HEK293T (cell line): ENCODE measurements at places on chromosomes 1 and 21.

DNA sequence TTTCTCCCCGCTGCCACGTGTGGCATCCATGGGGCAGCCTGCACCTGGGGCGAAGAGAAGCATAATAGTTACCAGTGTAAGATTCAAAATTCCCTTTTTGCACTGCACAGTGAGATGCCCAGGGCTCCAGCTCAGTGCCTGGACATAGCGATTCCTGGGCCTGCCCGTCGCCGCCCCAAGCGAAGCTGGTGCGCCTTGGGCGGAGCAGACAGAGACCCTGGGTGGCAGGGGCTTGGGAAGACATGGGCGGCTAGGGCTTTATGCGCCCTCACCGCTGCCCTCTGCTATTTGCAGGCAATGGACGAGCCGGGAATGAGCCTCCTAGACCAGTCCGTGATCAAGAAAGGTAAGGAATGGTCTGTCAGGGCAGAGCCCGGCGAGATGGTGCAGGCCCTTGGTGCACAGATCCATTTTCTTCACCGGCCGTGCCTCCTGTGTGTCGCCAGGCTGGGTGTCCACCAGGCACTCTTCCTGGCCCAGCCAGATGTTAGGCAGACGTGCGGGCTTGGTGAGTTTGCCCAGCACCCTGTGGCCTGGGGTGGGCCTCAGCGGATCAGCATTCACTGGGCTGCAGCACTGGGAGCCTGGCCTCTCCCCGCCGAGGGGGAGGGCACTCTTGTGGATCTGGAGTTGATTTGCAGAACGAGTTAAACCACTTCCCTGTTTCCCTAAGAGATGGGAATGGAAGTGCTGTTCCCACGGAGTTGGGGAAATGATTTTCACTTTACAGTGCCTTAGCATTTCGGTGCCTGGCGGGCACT lies 1.7 kb downstream of the TFAP2E start:
- DNase-seq, result no peak

- no peak for DNase-seq
Observed at GRCh38 chr1:205315008-205315618, 6.4 kb downstream of the NUAK2 start.

DNA sequence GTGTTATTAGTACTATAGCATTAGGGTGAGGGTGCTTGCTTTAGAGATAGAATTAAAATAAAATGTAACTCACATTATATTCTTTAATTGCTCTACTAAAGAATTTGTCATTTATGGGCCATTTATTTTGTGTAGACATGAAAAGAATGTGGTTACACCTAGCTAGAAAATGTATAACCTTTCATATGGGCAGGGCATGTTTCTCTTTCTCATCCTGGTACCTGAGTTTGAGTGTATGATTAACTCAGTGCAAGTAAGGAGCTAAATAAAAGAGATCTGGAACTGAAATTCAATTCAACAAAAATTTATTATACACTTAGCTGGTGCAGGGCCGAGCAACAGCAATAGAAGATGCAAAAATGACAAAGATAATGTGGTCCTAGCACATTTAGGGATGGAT lies 47.4 kb downstream of the MAP3K7CL start:
- no peak for DNase-seq

DNA sequence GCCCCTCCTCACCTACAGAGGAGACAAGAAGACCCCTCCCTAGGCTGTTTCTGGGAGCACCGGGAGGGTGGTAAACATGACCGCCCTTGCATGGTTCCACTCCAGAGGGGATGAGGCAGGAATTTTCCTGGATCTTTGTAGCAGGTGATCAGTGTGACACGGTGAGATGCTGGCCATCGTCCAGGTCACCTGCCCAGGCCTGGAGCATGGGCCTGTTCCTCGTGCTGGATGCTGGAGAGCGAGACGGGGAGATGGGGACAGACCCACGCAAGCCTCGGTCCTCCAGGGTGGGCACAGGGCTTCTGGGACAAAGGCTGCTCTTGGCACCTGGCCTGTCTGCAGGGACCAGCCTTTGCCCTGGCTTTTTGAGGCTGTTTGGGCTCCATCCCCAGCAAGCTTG lies 46.2 kb downstream of the DMRTB1 start:
- DNase-seq, result no peak

DNA sequence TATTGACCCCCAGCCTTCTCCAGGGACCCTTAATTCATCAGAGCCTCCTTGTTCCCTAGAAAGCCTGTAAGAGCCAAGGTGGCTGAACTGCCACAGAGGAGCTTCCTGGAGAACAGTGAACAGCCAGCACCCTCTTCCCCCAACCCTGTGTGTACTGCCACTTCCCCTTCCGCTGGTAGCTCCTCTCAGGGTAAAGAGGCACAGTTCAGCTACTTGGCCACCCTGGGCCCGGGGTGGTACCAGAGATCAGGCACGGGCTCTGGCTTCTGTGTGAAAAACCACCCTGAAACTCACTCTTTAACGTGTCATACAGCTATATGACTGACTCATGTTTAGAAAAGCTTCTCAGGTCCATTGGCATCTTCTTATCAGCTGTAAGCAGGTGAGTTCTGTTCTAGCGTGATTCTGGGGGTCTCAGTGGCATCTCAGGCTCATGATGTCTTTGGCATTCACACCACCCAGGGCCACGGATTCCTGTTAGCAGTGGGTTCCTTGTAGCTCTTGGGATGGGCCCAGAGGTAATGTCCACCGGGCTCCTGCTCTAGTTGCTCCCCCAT lies 22.4 kb downstream of the ARMH1 start:
- no peak for DNase-seq

- no peak for DNase-seq
Observed at GRCh38 chr1:118042501-118042900, 113.0 kb downstream of the WDR3 start.

DNA sequence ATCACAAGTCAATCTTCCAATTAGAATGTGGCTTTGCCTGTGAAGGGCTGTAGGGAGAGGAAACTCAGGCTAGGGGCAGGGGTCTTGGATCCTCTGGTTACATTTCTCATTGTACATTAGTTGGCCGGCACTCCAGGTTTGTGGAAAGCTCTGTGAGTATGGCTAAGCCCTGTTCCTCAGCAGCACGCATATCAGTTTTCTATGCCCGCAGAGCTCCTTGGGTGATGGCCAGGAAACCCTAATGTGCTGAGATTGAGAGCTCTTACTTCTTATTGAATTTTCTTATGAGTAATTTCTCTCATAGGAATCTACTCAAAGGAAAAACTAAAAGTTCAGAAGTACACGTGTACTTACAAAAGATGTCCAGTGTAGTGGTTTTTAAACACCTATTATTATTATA lies 30.7 kb upstream of the STMN1 start:
- no peak for DNase-seq

GRCh38 chr1:92902406-92902744 lies 58.9 kb downstream of the DIPK1A start:
- no peak for DNase-seq

- no peak for DNase-seq
Observed at GRCh38 chr1:167630568-167631385, 745 bp downstream of the RCSD1 start.

GRCh38 chr1:66599346-66599745 lies 65.4 kb downstream of the SGIP1 start:
- no peak for DNase-seq

- DNase-seq, result no peak
Observed at GRCh38 chr21:42572906-42573495, 59.3 kb downstream of the SLC37A1 start.

GRCh38 chr1:219581344-219581743 lies 31.6 kb downstream of the ZC3H11B start:
- DNase-seq, result no peak

DNA sequence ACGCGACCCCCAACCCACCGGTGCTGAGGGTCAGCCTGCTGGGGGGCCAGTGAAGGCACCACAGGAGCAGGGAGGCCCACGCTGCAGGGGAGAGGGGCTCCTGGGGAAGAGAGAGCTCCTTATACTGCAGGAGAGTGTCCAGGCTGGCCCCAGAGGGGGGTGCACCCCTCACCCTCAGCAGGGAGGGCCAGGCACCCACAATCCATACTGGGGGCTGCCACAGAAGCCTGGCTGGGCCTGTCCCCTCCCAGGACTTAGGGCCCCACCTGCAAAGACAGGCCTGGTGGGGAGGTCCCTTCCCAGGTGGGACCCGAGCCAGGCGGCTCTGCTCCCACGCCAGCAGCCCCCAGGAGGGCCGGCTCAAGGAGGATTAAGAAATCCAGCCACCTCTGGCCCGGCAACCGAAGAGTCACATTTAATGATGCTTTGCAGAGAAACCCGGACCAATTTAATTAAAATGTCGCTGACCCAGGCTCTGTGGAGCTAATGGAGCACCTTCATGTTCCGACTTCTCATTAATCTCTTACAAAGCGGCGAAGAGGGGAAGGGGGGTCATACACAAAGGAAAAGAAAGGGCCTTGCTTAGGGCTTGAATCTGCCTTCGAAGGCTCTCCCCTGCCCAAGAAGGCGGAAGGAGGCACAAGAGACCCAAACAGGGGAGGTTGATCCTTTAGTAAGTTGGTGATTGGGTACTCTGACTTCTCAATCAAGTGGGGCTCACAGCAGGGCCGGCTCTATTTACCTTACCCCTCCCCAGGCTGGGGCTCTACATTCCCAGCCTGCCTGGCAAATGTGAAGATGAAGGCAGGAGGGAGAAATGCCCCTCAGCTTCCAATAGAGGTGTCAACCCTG lies 25.0 kb downstream of the WNT9A start:
- no peak for DNase-seq

DNA sequence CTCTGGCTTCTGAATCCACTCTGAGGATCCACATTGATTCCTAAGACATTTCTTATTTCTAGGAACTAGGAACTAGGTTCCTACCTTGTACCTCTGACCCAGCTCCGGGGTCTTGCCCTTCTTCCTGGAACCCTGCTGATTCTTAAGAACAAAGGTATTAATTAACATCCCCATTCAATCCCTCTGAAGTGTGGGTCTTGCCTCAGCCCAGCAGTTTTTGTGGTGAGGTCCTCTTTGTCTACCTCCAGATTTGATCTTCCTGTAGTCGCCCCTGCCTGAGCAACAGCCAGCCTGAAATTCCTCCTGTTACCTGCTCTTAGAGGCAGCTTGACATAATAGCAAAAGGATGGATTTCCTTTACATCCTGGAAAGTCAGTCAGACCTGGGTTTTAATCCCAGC lies 46.7 kb upstream of the CAMK1G start:
- DNase-seq, result no peak

DNA sequence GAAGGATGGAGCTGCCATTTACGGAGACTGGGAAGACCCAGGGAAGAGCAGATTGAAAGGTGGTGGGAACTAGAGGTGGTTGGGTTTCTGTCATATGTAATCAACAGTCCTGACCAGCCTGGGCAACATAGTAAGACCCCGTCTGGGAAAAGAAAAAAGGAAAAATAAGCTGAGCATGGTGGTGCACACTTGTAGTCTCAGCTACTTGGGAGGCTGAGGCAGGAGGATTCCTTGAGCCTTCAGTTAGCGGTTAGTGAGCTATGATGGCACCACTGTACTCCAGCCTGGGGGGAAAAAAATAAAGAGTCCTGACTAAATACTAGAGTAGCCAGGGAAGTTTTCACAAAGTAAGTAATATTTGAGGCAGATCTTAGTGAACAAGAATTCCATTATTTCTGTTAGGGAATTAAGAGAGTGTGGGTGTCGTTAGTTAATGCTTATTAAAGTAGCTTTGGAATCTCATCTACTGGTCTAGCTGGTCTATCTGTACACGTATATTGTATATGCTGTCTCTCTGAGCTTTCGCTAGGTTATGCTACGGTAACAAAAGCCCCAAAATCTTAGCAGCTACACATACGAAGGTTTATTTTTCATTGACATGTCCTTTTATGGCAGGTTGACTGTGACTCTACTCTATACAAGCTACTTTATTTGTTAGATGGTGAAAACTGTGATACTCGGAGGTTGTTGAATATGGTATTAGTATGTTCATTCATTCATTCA lies 4.4 kb downstream of the NBPF1 start:
- DNase-seq, result no peak

DNA sequence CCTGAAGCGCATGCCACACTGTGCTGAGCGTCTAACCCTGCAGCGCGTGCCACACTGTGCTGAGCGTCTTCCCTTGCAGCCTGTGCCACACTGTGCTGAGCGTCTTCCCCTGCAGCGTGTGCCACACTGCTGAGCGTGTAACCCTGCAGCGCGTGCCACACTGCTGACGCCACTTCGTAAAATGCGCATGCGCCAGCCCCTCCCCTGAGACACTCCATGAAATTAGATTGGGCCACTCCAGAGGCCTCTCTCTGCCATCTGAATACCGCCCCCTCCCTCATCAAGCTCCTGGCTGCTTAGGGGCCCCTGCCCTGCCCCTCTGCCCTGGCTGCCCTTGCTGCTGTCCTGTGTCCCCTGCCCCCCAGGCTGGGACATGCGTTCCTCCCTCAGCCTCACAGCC lies 84.8 kb downstream of the POFUT2 start:
- no peak for DNase-seq

- no peak for DNase-seq
Observed at GRCh38 chr1:246043556-246043955, 463.5 kb downstream of the SMYD3 start.

- no peak for DNase-seq
Observed at GRCh38 chr1:183945428-183946319, 91.9 kb downstream of the COLGALT2 start.

DNA sequence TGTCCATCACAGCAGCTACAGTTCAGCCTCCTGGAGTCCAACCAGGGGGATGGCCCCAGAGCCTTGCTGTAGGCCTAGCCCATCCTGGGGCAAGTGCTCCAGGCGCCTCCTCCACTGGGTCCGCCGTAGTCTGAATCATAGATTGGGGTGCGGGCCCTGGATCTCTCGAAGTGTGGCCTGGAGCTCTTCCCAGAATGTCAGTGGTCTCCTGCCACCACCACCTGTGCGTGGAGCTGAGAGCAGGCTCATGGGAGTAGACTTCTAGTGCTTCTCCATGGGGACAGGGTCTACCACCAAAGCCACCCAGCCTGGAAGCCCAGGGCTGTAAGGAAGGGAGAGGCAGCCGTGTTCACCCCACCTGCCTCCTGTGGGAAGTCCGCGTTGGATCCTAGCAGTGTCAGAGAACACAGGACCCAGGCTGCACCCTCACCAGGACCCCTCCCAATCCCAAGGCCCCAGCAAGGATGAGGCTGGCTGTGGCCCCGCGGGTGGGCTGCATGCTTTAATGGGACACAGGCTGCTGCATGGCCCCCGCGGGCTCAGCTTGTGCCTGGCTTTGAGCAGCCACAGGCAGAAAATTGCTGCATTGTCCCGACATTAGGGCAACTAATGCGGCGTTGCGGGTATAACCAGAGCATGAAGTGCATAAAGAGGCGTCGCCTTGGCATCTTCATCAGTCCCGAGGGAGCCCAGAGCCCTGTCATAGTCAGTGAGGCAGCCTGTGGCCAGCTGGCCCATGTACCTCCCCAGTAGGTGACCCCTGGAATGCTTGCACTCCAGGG lies 735 bp upstream of the HES3 start:
- DNase-seq, result no peak

GRCh38 chr1:179341943-179342547 lies 23.7 kb upstream of the AXDND1 start:
- DNase-seq, result no peak

- no peak for DNase-seq
Observed at GRCh38 chr21:18356801-18357200, 46.8 kb downstream of the TMPRSS15 start.
